ENCODE measurements at places on chromosomes 13 and 19. TPM values are rescaled to one million over a fixed set of nuclear protein-coding genes. Genes with fewer than 3 reads are reported as not detected.

The SETDB2 gene
- 5.2 TPM for total RNA-seq

The IZUMO1 gene
- 2.2 TPM for total RNA-seq

The GPC6 gene
- not detected for total RNA-seq

The TINCR gene
- 8.0 TPM for total RNA-seq

The CEACAM16 gene
- not detected for total RNA-seq

The KCNN4 gene
- 92.4 TPM for total RNA-seq

The GJA3 gene
- not detected for total RNA-seq

The U2AF1L4 gene
- 14.3 TPM for total RNA-seq

The BCAM gene
- 146 TPM for total RNA-seq

The CD70 gene
- total RNA-seq = not detected

The IL4I1 gene
- total RNA-seq = not detected

The TOMM40 gene
- total RNA-seq = 83.6 TPM

The ZNF569 gene
- total RNA-seq = 3.3 TPM

The MEIOSIN gene
- not detected for total RNA-seq

The ZNF792 gene
- total RNA-seq = 4.1 TPM

The IGFL3 gene
- not detected for total RNA-seq

The TTC9B gene
- total RNA-seq = 0.59 TPM

The NKPD1 gene
- total RNA-seq = 0.37 TPM

The PCDH9 gene
- total RNA-seq = 0.55 TPM

The ISYNA1 gene
- total RNA-seq = 129 TPM

The IGFL1 gene
- total RNA-seq = 2.6 TPM

The TEX26 gene
- total RNA-seq = not detected

The CYP4F22 gene
- total RNA-seq = not detected

The ZNF560 gene
- total RNA-seq = 2.4 TPM

The CYP2F1 gene
- total RNA-seq = not detected

The PNMA8A gene
- total RNA-seq = not detected

The ZNF793 gene
- 7.2 TPM for total RNA-seq

The THSD8 gene
- total RNA-seq = 28.8 TPM

The KIR3DL1 gene
- total RNA-seq = not detected

The ERICH4 gene
- not detected for total RNA-seq

The TNFSF11 gene
- total RNA-seq = not detected

The OR10H1 gene
- not detected for total RNA-seq

All from PC-9 (cell line).